A549 (cell line): ENCODE measurements at places on chromosomes 3 and 15.

GRCh38 chr3:124861041-124861440, 26.1 kb downstream of the ITGB5 start:
- DNase-seq = no peak

- no peak for DNase-seq
These were observed 27.3 kb upstream of the TIMP4 start for GRCh38 chr3:12186046-12186445.

GRCh38 chr15:98773616-98774015, 125.3 kb downstream of the IGF1R start:
- no peak for DNase-seq

GRCh38 chr15:98868564-98868963, 139.0 kb downstream of the PGPEP1L start:
- DNase-seq = no peak

- peak; percentile 29 for DNase-seq
These were observed 67.8 kb downstream of the UBP1 start for GRCh38 chr3:33372218-33373081.

- no peak for DNase-seq
These were observed 101.0 kb downstream of the CADPS start for GRCh38 chr3:62774221-62774620.

DNA sequence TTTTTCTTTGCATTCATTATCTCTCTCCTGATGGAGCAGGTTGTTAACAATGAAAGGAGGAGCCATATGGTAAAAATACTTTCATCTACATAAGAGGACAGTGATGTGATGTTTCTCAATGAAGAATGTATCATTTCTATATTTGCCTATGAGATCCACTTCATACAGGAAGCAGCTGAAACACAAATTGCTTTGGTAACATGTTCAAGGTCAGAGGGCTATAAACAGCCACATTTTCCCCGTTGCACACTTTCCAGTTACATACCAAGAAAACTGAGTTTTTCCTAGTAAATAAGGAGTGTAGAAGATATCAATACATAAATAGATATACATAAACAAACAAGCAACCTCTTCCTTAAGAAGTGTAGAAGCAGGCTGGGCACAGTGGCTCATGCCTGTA, 32.6 kb upstream of the GYG1 start:
- no peak for DNase-seq

DNA sequence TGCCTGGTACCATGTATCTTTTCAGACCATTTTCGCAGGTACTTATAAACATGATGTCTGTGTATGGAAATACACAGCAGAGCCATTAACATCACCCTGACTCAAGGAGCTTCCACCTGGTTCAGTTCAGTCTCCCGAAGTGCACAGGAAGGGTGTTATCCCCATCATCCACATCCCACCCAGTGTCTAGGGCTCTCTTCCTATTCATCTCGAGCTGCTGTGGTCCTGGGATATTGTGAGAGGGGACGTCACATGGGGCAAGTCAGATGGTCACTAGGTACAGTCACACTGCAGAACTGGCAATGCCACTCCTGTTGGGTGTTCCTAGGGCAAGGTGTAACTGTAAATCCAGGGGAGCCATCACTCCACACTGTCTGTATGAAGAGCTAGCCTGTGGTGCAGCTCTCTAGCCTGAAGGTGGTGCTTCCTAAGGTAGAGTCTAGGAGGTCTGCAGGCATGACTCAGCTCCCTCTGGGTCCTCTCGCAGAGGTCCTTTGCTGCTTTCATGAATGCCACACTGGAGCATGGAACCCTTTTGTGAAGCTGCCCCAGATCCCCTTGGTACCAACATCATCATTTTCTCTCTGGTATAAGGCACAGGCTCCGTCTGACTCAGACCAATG, 13.9 kb downstream of the ISLR2 start:
- peak; percentile 68 for DNase-seq

DNA sequence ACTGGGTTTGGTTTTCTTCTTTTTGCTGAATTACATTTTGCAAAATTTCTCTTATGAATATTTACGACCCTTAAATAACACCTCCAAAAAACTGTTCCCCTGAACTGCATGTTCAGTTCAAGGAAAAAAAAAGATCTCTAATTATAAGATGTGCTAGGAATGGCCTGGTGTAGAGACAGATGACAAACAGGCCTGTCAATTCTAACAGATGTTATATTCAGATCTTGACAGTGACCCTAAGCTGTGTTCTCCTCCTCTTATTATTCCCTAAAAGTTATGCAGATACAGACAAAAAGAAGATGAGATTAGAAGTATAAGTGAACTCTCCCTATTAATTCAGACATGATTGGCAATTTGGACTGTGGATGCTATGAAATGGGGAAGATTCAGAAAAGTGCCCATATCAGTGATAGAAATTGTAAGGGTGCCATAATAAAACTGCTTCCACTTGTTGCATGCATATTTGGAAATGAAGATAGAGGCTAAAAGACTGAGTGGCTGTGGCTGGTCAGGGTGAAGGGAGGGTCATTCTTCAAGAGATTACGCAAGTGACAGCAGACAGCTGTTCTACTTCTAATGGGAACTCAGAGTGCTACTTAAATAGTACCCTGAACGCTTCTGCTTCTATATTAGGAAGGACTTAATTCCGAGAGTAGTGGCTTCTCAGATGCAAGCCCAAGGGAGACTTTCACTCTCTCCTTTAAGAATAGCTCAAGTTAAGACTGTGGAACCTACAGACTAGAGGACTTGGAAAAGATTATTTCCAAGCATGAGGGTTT, 75.5 kb downstream of the ADAMTS9 start:
- no peak for DNase-seq

- DNase-seq = peak; percentile 81
These were observed 2.2 kb upstream of the THRB start for GRCh38 chr3:24496529-24497482.

GRCh38 chr3:142650001-142650693, 54.0 kb downstream of the PLS1 start:
- DNase-seq = no peak

DNA sequence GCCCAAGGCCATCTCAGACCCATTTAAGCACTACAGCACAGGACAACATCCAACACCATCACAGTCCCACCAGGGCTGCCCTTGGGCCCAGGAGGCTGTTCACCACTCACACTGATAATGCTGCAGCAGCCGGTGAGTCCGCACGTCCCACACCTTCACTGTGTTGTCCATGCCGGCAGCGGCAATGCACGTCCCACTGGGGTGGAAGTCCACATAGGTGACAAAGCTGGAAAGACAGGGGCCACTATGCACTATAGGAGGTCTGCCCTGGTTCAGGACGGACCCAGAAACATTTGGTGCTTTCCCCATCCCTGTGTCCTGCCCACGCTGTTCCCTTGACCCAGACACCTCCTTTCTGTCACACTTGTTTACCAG, 8.5 kb downstream of the POC1A start:
- no peak for DNase-seq

GRCh38 chr15:92409006-92409405, 15.3 kb downstream of the ST8SIA2 start:
- no peak for DNase-seq

DNA sequence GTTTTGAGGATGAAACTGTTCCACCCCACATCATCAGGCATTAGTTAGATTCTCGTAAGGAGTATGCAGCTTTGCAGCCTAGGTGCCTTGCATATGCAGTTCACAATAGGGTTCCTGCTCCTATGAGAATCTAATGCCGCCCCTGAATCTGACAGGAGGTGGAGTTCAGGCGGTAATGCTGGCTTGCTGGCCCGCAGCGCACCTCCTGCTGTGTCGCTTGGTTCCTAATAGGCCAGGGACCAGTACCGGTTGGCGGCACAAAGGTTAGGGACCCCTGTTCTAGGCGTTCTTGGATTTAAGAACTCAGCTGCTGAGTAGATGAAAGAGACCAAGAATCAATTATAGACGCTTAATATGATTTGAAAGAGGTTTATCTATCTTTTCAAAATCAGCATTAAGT, 595.4 kb downstream of the CADM2 start:
- no peak for DNase-seq

GRCh38 chr3:126961791-126962461, 21.0 kb upstream of the PLXNA1 start:
- no peak for DNase-seq
